ENCODE measurements at places on chromosomes 2 and 18.

DNA sequence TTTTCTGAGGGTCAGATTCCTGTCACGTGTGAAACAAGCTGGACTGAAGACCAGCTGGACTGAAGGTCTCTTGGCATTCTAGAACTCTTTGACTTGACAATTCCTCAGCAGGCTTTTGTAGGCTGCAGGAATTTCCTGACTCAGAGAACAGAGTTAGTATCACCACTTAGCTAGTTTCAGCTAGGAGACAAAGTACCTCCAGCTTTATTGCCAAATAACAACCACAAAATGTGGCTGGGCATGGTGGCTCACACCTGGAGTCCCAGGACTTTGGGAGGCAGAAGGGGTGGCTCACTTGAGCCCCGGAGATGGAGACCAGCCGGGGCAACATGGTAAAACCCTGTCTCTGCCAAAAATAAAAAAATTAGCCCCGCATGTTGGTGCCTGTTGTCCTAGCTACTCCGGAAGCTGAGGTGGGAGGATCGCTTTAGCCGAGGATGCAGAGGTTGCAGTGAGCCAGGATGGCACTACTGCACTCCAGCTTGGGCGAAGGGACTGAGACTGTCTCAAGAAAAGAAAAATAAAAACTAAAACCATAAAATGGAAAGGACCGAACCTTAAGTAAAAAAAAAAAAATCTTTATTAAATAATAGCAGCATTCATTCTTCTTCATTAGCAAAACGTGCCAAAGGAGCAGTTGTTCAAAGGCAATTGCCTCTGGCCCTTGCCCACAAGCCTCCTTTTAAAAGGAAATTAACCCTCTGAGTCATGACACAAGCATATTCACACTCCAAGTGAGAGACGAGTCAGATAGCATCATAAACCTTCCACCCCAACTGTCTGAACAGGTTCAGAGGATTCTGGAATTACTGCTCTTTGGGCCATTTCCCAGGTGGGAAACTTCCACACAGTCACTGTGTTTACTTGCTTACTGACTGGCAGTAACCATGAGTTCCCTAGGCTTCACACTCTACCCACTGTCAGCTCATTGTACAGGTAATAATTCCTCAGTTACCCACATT is 88.9 kb downstream of the MYL12B start:
- no peak for DNase-seq

DNA sequence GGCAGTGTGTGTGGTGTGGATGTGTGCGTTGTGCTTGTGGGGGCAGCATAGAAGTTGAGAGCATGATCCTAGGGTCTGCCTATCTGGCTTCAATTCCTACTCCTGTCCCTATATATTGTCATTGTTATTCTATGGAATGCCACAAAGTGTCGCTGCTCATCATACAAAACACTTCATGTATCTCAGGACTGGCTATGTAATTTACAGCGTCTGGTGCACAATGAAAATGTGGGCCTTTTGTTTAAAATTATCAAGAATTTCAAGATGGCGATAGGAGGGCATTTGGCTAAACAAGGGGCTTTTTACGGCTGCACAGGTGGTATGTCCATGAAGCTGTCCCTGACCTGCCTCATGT is 3.4 kb downstream of the SERPINB2 start:
- DNase-seq, result peak; percentile 11

GRCh38 chr18:46630160-46630559 is 26.9 kb downstream of the LOXHD1 start:
- no peak for DNase-seq

DNA sequence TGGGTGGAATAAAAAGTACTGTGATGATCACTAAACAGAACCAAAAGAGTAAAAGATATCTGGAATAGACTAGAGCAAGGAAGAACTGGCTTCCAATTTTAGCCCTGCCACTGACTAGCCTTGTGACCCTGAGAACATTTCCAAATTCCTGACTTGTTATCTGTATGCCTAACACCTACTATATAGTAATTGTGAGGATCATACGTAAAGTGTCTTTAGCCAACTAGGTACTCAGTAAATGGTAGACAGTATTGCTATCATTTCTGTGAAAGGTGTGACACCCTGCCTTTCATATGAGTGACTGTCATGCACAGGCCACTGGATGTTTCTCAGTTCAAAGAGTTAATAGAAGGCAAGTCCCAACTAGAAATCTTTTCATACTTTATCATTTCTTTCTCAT is 29.8 kb downstream of the CYTIP start:
- DNase-seq, result no peak

DNA sequence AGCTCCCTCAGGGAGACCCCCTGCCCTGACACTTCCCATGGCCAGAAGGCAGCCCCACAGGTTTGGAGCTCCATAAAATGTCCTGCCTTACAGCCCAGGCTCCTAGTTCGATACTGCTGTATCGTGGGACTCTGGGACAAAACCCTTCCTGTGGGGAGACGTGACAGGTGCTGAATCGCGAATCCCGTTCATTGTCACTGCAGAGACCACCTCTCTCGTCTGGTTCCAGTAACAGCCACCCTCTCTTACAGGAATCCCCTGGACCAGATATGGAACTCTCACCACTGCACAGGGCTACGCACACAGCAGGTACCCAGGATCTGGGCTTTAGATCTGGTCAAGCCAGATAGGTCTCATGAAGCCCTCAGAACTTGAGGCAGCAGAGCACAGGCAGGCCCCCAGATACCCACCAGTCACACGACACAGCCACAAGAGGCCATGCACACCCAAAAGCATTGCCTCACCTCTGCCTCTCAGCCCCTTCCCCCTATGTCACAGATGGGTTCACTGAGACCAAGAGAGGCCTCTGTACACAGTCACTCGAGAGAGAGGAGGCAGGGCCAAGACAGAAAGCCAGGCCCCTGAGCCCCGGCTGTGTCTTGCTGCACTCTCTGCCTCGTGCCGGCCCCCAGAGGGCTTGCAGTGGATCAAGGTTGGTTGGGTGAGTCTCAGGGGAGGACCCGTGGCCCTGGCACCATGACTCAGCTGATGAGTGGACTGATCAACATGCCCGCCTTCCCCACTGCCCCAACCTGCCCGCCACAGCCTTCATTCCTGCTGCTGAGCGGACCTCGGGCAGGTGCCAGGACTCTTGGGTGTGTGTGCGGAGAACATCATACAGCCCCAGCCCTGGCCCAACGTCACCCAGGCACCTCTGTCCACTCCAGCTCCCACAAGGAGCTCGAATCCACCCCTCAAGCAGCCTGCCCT is 7.6 kb downstream of the SDC1 start:
- no peak for DNase-seq

DNA sequence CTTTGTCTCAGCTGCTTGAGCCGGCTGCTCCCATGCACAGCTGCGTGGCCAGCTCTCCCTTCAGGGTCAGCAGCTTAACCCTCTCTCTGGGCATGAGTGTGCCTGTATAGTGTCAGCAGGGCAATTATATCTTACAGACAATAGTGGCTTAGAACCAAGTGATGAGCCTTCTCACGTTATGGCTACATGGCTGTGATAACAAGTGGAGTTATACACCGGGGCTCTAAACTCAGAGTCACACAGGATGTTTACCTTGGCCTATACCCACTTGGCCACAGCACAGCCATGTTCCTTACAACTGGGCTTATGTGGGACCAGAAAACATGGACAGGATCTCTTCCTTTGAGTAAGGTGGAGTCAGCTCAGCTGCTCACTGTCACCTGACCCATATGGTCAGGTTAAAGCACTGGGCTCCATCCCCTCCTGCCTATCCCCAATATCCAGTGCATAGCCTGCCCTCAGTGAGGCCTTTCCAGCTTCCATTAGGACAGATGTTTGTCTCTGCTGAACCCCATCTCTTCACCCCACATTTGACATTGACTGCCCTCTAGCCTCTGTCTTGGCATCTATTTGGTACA is 294.2 kb upstream of the NCKAP5 start:
- no peak for DNase-seq

DNA sequence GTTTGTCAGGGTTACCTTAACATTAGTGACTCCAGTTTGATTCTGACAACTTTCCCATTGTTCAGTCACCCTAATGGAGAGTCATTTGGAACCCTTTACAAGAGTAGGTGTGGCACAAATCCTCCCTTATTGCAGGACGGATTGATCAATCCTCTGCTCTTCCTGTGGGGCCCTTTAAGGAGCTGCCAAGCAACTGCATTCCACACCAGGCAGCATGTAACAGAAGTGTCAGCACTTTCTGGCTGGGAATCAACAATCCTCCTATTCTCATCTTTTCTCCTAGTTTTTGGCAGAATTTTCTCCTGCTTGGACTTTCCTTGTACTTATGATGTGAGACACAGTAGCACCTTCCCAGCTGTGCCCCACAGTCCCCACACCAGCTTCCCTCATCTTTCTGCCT is 177.8 kb downstream of the ST6GAL2 start:
- no peak for DNase-seq

- no peak for DNase-seq
Observed at GRCh38 chr2:2704428-2705090, 373.5 kb upstream of the MYT1L start.

DNA sequence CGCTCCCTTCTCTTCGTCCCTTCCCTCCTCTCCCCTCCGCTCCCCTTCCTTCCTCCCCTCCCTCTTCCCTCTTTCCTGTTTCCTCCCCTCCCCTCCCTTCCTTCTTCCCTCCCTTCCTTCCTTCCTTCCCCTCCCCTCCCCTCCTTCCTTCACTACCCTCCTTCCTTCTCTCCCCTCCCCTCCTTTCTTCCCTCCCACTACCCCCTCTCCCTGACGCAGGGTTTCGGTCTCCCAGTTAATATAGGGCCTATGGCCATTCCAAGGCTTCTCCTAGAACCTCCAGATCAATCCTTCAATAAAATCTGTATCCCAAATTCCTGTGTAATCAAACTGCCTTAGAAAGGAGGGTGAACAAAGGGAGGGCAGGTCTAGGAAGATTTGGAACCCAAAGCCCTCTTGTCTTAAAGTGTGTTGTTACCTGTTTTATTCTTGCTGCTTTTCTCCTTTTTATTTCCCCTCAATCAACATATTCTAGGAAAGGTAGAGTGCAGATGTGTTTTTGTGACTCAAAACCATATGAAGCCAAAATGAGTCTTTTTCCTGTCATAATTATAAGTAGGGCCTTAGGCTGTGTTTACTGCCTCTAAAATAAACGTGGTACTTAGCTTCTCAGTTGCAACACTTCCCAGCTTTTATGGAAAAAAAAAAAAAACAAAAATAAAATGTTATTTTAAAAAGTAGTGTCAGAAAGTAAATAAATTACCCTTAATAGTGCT is 53.7 kb downstream of the GPD2 start:
- DNase-seq, result no peak

DNA sequence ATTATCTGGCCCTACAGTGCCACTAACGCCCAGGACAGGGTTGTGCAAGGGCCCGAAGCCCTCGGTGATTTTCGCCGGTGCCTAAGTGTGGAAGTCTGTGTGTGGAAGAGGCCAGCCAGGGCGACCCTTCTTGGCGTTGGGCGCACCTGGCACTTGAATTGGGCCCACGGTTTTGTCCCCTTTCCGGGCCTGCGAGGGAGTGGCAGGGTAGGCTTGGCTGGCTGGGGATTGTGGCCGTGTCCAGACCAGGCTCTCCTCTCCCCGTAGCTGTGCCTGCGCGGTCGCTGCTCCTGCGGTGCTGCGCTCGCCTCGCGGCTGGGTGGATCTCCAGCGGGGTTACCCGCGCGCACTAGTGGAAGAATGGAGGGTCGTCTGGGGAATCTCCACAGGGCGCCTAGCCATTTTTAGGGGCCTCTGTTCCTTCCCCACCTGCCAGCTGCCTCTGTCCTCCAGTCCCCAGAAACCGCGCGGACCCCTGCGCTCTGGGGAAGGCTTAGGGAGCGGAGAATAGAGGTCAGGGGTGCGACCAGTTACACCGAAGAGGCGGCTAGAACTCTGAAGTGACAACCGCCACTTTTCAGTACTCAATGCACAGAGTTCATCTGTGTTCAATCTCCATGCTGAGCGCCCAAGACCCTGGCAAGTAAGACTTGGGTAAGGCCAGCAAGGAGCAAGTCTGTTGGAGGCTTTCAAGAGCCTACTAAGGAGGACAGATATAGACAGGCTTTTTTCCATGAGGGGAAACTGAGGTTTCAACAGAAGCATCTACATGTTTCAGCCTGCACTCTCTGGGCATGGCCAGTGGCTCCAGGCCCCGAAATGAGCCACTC is 16.0 kb downstream of the EVX2 start:
- DNase-seq, result no peak

- DNase-seq, result no peak
Observed at GRCh38 chr2:213932-214693, 49.7 kb downstream of the SH3YL1 start.

DNA sequence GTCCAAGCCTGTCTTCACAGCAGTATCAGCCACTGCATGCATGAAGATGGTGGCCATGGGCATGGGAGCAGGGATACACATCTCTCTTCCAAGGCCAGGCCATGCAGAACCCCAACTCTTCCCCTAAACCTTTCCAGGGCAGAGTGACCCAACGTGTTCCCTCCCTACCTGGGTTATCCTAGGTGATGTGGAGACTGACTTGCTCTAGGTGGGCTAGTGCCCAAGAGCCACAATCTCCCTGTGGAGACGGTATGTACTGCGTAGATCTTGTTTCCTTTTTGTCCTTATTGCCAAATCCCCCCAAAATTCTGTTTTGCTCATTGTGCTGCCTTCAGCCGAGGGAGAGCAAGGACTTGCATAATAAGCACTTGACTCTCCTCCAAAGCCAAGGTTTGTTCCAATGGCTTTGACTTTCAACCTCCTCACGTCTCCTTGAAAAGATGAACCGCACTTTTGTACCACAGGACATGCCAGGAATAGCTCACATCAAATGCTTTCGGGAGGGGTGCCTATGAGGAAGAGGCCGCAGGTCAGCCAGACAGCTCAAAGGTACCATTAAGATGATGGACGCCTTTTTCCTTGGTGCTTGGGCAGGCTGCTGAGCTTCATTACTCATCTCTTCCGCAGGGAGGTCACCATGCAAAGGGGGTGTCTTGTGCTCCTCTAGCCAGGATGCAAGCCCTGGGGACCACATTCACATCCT is 76.2 kb upstream of the GLI2 start:
- no peak for DNase-seq

DNA sequence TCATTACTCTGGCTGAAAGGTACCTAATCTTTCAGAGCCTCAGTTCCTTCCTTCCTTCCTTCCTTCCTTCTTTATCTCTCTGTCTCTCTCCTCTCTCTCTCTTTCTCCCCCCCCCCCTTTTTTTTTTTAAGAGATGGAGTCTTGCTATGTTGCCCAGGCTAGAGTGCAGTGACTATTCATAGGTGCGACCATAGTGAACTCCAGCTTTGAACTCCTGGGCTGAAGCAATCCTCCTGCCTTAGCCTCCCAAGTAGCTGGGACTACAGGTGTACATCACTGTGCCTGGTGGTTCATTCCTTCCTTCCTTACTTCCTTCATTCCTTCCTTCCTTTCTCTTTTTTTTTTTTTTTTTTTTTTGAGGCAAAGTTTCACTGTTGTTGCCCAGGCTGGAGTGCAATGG is 64.3 kb upstream of the MAP4K3 start:
- DNase-seq, result no peak

All from NCI-H2171 (cell line).